ENCODE measurements at places on chromosomes 7 and 10. TPM values are rescaled to one million over a fixed set of nuclear protein-coding genes. Genes with fewer than 3 reads are reported as not detected.
A peak's percentile ranks its signal among the peaks of the same experiment; 100 is the strongest.

Gene GBX1
- not detected for polyA plus RNA-seq

Gene PLAC9
- polyA plus RNA-seq: not detected

Gene CLDN12
- 62.5 TPM for polyA plus RNA-seq

Gene CYP3A7
- not detected for polyA plus RNA-seq

Gene MINPP1
- polyA plus RNA-seq: 11.5 TPM

Gene HMX2
- polyA plus RNA-seq: not detected

Gene ZPBP
- not detected for polyA plus RNA-seq

Gene AKR1D1
- not detected for polyA plus RNA-seq

Gene FAM25G
- polyA plus RNA-seq: 10.6 TPM

Gene DPYSL4
- 7.4 TPM for polyA plus RNA-seq

Gene SAP25
- 0.21 TPM for polyA plus RNA-seq

Gene ALOX5
- not detected for polyA plus RNA-seq

Gene SLC26A3
- not detected for polyA plus RNA-seq

Gene CHCHD3
- 59.2 TPM for polyA plus RNA-seq

Gene IGFBP1
- polyA plus RNA-seq: not detected

Gene C7orf57
- 0.22 TPM for polyA plus RNA-seq

DNA sequence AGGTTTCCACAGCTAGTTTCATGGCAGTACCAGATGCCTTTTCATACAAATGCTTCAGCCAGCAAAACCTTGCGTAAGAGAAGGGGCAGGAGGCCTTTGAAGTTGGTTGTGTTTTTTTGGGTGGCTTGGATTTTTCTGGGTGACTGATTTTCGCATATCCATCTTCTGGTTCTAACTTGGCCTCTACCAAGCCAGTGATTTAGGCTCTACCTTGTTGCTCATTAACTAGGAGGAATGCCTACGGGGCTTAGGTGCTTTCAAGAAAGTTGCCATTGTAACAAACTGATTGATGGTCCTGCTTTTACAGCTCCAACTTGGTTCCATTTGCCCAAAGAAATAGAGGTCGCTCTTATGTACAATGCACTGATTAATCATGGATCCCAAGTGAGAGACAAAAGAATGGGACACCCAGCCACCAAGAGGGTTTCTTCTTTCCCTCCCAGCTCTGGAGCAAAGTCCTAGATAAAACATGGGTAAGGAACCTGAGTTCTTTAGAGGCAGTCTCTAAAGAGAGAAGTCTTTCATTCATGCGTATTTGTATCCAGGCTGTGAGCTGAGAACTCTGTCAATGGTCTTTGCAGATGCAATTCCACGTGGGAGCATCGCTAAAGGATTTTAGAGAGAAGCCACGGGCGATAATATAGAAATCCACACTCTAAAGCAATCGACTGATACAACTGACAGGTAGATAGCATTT is 92.1 kb upstream of the FGFR2 start:
- no peak for DNase-seq

DNA sequence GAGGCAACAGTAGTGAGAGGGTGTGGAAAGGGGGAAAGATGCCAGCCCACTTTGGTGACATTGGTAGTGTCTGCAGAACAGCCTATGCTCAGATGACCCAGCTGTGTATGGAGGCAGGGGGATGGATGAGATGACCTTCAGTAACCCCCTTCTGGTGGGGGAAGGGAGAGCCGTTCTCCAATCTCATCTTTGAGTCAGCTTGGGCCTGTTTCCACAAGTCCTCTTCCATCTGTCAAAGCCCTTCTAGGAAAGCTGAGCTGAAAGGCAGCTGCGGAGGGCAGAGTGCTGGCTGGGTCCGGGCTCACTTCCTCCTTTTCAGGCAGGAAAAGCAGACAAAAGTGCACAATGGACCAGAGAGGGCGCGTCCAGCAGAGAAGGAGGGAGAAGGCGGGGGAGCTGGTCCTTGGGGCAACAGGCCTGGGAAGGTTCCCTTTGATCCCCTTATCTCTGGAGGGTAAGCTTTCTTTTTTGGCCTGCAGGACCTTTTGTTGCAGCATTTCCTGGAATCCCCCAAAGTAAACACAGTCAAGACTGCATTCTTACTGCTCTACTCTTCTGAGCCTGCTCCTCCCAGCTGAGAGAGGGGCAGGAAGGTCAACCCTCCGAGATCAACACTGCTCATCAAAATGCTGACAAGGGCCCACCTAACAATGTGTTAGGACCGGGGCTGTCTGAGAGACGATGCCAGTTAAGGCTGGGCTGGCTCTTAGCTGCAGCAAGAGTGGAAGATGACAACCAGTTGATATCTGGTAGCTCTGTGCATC is 1.2 kb upstream of the LRMDA start:
- no peak for DNase-seq

GRCh38 chr7:157715071-157715937 is 378.5 kb downstream of the DNAJB6 start:
- no peak for DNase-seq

- DNase-seq: no peak
Measured at GRCh38 chr7:13992596-13992964, 3.1 kb upstream of the ETV1 start.

- no peak for DNase-seq
Measured at GRCh38 chr7:143238289-143238980, 16.6 kb downstream of the TAS2R40 start.

DNA sequence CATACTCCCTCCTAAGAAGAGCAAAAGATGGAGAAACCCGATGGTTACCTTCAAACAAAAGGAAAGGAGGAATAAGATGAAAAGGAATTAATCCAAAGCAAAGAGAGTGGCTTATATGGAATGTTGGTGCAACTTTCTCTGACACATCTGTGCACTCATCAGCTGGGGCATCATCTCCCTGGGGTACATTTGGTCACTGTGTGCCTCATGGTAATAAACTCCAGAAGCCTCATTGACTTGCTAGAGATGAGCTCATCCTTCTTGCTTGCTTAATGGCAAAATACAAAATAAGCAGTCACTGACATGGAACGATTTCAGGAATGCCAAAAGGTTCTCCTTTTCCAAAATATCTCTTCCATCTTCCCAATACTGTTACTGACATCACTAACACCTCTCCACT is 22.5 kb downstream of the CAV1 start:
- DNase-seq: no peak

DNA sequence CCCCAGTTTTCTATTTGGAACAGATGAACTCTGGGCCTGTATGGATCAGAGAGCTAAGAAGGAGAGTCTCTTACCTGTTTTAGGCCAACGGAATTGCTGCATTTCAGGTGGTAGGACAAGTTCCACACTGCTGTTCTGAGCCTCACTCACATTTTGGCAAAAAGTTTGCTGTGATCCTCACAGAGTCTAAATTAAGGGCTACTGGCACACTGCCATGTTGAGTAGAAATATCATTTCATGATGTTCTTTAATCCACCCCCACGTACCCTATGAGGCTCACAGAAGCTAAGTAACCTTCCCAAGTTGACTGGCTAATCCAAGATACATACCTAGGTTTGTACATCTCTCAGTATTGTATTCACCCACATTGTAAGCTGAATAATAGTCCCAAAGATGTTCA is 447.2 kb downstream of the INHBA start:
- DNase-seq: no peak

GRCh38 chr10:71957546-71958275 is 6.5 kb upstream of the CHST3 start:
- DNase-seq: no peak

- DNase-seq: no peak
Measured at GRCh38 chr7:38292442-38292841, 19.0 kb upstream of the TARP start.

DNA sequence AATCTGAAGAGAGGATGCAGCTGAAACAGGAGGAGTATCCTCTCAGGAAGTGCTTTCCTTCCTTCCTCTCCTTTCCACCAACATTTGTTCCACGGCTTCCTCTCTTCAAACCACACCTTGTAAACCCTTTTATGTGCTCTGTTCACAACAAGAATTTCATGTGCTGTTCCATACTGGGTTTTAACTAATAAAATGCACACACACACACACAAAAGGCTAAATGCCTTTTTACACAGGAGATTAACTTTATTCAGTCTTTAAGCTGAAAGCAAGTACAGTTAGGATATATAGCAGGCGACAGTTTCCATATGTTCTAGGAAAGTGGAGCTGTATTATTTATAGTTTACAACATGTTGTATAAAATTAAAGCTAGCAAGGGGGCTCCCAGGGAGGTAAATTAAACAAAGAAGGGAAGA is 106.7 kb downstream of the REEP3 start:
- no peak for DNase-seq

DNA sequence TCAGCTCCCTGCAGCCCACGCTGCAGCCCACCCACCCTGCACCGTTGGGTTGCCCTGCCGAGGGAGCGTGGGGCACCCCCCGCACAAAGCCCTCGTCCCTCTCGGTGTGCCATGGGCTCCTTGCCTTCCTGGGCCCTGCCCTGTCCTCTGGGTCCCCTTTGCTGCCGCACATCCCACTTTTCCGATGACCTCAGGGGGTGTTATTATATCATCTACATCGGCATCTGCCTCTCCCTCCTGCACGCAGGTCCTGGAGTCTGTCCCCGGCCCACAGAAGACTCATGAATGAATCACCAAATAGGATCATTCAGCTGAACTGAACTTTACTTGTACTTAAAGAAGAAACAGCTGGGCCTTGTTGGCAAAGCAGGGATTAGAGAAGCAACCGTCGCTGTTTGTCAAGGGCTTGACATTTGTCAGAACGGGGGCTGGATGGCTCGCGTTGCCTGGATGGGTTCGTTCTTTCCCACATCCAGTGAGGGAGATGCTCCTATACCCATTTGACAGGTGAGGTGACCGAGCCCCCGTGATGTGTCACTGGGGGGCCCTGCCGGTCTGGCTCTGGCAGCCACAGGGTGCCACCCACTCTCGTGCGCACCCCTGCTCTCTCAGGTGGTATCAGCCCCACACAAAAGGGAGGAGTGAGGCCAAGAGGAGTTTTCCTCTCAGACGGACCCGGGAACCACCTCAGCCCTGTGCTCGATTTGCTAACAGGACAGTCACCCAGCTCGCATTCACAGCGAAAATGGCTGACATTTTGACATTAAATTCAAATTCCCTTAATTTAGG is 58.6 kb upstream of the EBF3 start:
- DNase-seq: peak; percentile 40

DNA sequence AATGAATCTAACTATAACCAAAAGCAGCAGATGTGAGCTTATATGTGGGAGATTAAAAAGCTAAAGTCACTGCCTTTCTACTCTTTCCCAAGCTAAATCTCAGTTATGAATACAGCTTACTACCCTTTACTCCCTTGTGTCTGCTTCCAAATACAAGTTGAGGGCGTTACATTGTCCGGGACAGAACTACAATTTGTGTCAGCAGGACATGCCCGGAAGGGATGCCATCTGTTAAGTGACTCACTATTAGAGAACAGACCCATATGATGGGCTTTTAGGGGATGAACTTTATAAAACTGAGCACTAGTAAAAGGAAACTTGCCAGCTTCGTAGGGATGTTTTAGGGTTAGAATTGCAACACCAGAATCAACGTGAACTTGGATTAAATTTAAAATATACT is 299.7 kb upstream of the CSTF2T start:
- DNase-seq: no peak

GRCh38 chr10:5500162-5500670 is 846 bp upstream of the CALML5 start:
- DNase-seq: no peak

- DNase-seq: no peak
Measured at GRCh38 chr7:87331687-87332252, 13.7 kb upstream of the CROT start.

GRCh38 chr7:92547579-92547978 is 19.0 kb downstream of the RBM48 start:
- DNase-seq: no peak

GRCh38 chr10:109202111-109202510 is 721.2 kb downstream of the XPNPEP1 start:
- DNase-seq: no peak

GRCh38 chr7:77258014-77258413 is 58.4 kb upstream of the FGL2 start:
- no peak for DNase-seq

DNA sequence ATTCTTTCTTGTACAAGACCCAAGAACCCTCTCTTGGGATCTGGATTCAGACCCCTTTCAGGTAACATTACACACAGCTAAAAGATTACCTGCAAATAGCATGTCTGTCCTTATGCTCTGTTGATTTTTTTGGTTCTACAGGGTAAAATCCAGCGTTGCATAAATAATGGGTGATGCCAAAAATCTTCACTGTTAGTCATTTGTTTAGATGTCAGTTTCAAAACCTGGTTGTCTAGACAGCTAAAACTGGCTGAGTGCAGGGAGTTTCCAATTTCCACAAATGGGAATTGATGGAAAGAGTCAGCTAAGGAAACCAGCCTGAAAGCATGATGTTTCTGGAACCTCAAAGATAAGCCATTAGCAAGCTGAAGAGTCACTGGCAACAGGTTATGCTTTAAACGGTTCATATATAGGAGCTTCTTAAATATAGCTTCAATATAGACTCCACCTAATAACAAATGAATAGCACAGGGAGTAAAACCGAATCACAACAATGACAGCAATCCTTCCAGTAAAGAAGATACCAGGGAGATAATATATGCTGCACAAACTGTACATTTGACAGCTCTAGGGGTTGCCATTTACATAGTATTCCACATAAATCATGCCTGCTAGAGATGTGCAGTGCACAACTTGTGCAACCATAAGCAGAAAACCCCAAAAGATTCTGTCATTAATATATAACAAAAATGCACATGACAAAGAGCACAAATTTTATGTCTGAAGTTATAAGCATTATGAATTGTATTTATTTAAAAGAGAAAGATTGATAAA is 20.4 kb downstream of the CCDC71L start:
- DNase-seq: no peak

Measured in keratinocyte (primary cell).